ENCODE measurements at places on chromosomes 2 and 18.
A peak's percentile ranks its signal among the peaks of the same experiment; 100 is the strongest.

DNA sequence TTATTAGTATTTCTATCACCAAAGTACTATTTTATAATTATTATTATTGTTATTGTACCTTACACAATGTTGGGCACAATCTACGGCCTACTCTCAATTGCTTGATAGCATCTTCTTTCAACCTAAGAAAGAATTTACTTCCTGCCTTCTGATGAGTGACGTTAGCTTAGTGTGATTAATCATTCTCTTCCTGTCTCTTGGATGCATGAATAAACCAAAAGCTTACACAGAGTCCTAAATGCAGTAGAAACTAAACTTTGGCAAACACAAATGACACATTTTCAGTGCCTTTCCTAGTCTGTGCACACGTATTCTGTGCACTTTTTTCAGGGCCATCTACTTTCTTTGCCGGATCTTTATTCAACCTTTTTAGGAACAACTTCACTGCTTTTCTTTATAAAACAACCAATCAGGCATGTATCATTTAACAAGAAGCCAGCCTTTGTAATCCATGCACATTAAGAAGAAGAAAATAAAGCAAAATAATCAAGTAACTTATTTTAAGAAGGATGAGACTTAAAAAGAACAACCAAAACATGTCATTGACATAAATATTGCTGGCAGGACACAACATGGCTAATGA, 19.1 kb downstream of the TRAK2 start:
- no peak for DNase-seq

- no peak for DNase-seq
These were observed 1.4 kb downstream of the C1QL2 start for GRCh38 chr2:119156891-119157773.

DNA sequence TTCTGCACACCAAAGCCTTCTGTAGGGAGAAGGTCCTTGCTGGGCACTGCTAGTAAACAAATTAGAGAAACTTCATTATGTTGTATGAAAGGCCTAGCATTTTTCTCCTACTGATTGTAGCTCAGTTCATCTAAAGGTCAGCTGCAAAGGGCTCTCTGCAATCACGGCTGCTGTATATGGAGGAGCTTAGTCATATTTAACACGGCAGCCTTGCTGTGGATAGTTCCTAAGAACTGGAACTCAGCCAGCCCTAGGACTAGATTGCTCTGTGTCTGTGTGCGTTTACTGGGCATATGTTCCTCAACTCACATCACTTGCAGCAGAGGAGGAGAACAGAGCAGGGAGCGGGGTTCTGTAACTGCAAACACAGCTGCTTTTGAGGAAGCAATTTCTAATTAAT, 1103.9 kb upstream of the KLHL29 start:
- peak; percentile 99 for DNase-seq

DNA sequence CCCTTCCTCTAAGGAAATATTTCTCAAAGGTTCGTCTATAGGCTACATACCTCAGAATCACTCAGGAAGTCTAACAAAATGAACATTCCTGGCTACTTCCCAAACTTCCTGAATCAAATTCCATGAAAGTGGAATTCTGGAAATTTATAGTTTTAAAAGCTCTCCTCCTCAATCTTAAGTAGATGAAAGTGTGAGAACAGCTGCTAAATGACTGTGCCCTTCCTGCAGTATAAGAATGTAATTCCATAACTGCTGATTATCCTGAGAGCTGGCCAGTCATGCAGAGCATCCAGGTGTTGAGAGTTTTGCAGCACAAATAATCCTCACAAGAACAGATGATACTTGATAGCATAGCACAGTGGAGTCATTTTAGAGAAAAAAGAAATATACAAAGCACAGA, 265.0 kb downstream of the KCNJ3 start:
- DNase-seq = no peak

DNA sequence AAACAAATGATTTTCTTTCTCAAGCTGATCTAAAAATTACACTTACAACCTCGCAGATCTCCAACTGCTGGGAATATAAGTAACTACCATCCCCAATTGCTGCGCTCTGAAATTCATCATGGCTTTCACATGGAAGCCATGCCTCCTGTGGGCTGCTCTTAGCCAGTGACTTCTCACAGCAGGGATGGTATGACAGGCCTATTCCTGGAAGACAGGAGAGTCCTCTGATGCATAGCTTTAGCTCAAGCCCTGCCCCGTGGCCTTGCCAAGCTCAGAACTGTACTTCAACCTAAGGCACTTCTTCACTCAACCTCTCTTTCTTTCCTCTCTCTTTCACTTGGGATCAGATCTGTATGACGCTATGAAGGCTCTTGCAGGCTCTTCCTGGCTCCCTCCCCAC, 12.6 kb upstream of the ELAC1 start:
- DNase-seq = no peak

DNA sequence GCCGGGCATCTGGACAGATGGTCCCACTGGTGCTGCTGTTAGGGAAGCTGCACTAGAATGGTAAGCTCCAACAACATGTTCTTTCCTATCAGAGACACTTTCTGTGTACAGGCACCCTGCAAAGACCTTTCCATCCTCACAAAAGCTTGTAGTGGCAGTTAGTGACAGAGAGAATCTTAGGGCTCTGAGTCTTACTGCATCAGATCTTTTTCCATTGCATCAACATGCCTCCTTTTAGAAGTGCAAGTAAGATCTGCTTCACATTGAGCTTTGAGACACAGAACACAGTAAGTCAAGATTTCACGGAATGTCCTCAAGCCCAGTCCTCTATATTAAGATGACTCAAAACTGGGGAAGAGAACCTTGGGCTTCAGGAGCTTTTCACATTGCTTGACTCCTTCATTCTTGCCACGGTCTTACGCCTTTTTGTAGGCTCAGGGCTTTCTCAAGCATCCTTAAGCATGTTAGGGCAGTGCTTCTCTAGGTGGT, 52.6 kb downstream of the ARL4C start:
- no peak for DNase-seq

- no peak for DNase-seq
These were observed 42.1 kb upstream of the SCN7A start for GRCh38 chr2:166536111-166536510.

DNA sequence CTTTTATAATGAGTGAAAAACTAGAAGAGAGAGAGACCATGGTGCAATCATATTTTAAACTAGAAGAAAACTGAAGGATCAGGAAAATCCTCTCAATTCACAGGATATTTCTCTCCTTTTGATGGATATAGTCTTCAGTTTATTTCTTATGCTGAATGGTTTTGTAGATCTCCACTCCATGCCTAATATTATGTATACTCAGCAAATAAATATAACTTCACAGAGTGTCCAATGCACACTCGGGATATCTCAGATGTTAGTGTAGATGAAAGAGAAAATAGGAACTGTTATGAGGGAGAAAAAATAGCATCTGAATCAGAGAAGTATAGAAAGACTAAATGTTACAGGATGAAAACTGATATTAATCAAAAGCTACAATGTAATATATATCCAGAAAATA, 1324.5 kb upstream of the PIK3C3 start:
- no peak for DNase-seq
